Osteoblast (primary cell): ENCODE measurements at places on chromosomes 6 and 20. TPM values are rescaled to one million over a fixed set of nuclear protein-coding genes. Genes with fewer than 3 reads are reported as not detected.

GINS1 gene
- 2.2 and 2.4 TPM in 2 replicates for total RNA-seq

CCM2L gene
- not detected in 2 replicates for total RNA-seq

- DNase-seq = no peak
- peaks cover 12% of the 10 kb centered on the region for H3K4me1 ChIP-seq
- H3K4me3 ChIP-seq = no peak overlapping the region
These were observed 21.2 kb downstream of the STK38 start for GRCh38 chr6:36526066-36526465.

MATN4 gene
- total RNA-seq = under 0.01 TPM in 1 of 2 replicates, not detected in the other

ADGRG6 gene
- under 0.01 and 0.36 TPM in 2 replicates for total RNA-seq

MUC22 gene
- not detected in 2 replicates for total RNA-seq
